Ovary (tissue), 10 donors: ENCODE measurements at places on chromosomes 11 and 22. TPM values are rescaled to one million over a fixed set of nuclear protein-coding genes. Genes with fewer than 3 reads are reported as not detected.

LRRC56 gene
- not detected for polyA plus RNA-seq

LRRC55 gene
- 0.11 TPM for polyA plus RNA-seq

CCDC116 gene
- polyA plus RNA-seq: not detected

POU2F3 gene
- 0.05 TPM for polyA plus RNA-seq

PRDM10 gene
- polyA plus RNA-seq: 3.4 TPM

IGSF9B gene
- 1.7 TPM for polyA plus RNA-seq

AGBL2 gene
- polyA plus RNA-seq: 4.5 TPM
